ENCODE measurements at places on chromosomes 7 and 10. TPM values are rescaled to one million over a fixed set of nuclear protein-coding genes. Genes with fewer than 3 reads are reported as not detected.

- no peak for DNase-seq
Observed at GRCh38 chr7:155467846-155468784, 10.2 kb downstream of the EN2 start.

DNA sequence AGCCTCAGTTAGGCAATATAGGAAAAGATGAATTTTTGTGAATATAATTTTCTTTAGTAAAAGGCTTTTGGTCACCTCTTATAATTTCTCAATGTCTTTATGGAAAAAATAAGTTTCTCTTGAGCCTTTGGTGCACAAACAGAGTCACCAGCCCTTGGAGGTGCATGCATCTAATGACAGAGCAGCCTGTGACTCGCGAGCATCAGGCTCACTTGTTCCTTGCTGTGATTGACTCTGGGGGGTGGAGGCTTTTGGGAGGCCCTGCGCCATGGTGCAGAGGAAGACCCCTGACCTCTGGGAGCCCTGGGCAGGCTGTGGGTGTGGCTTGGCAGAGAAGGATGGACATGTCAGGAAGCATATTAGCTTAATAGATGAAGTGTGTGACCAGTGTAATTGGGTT lies 60.2 kb downstream of the FIGNL1 start:
- DNase-seq: no peak

Gene CLRN3
- total RNA-seq: not detected

Gene LFNG
- 215 TPM for total RNA-seq

Gene PDZD7
- 3.5 TPM for total RNA-seq

Data from CD4-positive, CD25-positive, alpha-beta regulatory T cell (primary cell).